SK-N-DZ (cell line): ENCODE measurements at places on chromosomes 2 and 18.

GRCh38 chr2:14896330-14897030 is 264.0 kb downstream of the LRATD1 start:
- no peak for DNase-seq

- no peak for DNase-seq
These were observed 32.0 kb upstream of the CNGA3 start for GRCh38 chr2:98314251-98314650.

DNA sequence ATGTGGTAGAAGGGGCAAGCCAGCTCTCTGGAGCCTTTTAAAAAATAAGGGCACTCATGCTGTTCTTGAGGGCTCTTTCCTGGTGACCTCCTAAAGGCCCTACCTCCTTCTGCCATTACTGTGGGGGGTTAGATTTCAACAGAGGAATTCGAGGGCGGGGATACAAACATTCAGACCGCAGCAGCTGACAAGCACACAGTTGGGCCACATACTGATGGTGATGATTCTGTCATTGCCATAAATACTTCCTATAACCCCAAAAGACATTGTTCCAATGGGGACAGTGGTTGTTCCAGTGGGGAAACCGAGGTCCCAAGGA is 67.0 kb downstream of the TSHZ1 start:
- no peak for DNase-seq

- no peak for DNase-seq
These were observed 728.5 kb upstream of the SLC8A1 start for GRCh38 chr2:41180387-41180786.

DNA sequence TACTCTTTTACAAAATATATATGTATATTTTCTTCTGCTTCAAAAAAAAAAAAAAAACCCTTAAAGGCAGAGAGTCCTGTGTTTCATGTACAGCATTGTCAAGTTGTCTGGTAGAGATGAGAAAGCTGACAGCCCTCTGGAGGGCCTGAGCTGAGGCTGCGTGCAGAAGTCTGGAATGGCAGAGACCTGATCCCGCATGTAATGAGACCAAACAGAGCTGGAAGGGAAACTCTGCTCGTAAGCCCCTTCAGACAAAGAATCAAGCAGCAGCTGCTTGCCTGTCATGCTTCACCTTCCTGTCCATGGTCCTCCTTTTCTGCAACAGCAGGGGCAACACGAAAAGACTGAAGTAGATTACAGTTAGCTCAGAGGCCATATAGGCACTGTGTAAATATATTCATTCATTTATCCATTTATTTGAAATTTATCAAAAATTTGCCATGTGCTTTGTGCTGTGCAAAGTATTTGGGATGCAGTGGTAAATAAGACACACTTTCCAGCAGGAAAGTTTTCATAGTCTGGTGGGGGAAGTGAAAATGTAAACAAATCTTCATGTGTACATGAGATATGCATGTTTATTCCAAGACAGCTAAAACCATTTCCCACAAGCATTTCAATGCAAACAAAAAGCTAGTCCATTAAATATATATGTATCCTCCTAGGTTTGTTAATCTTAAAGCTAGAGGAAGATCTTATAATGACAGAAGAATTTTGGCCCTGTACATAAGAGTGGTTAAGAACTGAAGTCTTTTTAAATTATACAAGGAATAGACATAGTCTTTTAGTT is 912.7 kb downstream of the CPS1 start:
- DNase-seq, result peak; percentile 10

GRCh38 chr2:64626963-64627760 is 26.6 kb downstream of the SERTAD2 start:
- peak; percentile 54 for DNase-seq

- peak; percentile 21 for DNase-seq
These were observed 1.3 kb downstream of the TMEM163 start for GRCh38 chr2:134717286-134718022.

DNA sequence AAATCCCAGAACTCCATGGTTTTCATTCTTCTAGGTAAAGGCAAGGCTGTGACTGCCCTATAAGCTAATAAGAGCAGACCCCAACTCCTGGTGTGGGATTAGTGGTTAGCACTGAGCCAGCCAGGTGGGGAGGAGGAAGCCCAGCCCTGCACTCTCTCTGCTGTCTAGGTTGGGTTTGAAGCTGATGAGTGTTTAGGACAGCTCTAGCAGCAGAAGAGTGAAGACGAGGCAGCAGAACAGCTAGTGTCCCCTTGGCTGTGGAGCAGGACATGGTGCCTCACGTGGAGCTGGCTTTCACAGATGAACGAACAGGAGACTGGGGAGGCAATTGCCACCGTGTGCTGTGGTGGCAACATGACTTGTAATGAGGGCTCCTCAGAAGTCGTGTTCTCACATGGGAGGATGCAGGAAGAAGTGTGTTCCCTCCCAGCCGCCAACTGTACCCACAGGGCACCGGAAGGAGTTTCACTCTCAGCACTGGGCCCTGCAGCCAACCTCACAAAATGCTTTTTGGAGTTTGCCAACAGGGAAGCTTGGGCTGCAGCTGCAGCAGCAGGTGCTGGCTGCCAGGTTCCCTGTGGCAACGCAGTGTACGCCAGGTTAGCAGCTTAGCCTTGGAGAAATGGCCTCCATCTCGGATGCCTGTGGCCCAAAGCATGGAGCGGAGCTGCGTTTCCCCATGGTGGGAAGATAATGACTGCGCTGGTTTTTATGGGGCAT is 328.2 kb downstream of the SETBP1 start:
- no peak for DNase-seq

DNA sequence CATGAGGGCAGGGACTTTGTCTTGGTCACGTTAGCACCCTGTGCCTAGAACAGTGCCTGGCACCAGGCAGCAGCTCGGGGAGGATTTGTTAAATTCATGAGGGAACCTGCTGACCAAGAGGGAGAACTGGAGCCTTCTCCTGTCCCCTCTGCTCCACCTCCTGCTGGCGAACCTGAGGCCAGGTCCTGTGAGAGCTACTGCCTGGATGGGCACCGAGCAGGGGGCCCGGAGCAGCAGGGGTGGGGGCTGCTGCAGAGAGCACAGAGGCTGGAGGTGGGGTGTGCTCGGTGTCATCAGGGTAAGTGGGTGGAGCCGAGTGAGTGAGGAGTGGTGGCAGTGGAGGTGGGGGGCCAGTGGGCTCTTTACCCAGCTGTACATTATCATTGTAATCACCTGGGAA is 52.1 kb upstream of the FAHD2A start:
- no peak for DNase-seq

DNA sequence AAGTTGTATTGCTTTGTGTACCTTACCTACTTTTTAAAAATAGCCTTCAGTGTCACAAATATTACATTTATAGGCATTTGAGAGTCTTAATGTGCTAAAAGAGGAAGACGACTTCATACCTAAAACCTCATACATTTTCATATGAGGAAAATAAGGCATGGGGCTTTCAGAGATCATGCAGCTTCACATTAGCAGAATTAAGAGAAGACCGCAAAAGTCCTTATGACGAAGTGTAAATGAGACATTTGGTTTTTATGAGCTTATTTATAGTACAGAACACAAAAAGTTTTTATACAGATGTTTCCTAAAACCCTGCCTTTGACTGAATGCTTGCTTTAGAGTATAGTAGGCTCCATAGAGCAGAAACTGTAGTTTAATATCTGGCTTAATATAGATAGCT is 10.1 kb upstream of the CCDC138 start:
- DNase-seq, result no peak

- DNase-seq, result no peak
These were observed 121.3 kb downstream of the FMNL2 start for GRCh38 chr2:152456262-152456661.

GRCh38 chr18:53920312-53921075 is 304.0 kb downstream of the MBD2 start:
- no peak for DNase-seq

GRCh38 chr18:47995654-47996053 is 65.2 kb upstream of the SMAD2 start:
- DNase-seq, result no peak

DNA sequence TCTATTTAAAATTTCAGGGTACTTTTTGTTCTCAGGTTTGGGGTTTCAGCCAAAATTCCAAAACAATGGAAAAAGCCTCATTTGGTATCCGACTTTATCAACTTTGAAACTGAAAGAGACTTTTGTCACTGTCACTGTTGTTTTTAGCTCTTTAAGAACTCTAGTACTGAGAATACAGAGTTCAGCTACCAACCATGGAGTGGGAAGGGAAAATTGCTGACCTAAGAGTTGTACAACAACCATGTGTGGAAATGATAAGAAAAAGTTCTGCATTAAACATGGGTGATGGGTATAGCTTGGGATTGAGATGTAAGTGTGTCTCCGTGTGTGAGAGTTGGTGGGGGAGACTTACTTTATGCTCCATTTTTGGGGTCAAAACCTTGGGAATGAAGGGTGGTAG is 206.6 kb upstream of the LRATD1 start:
- no peak for DNase-seq

DNA sequence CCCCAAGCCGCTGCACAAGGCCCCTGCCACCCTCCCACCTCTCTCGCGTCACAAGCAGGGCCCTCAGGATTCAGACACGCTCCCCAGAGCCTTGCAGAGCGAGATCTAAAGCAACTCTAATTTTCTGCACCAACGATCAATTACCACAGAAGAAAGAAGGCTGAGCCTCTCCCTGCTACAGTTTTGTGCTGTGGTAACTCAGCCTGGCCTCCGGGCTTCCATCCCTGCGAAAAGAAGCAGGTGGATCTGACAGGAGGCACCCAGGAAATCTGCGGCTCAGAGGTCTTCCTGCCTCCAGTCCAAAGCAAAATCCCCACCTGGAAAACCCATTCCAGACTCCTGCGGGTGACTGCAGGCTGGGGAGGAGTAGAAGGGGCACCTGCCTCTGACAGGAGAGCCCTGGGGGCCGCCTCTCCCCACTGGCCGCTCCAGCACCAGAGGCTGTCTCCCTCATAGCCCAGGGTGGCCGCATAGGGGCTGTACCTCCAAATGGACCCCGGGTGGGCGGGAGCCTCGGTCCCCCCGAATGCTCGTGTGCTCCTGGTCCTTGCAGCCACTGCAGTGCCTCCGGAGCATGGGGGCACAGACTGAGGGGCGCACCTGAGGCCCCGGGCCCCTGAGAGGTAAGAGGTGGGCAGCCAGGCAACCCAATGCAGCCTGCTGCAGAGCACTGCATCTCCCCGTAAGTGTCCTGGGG is 31.0 kb downstream of the PXDN start:
- no peak for DNase-seq

DNA sequence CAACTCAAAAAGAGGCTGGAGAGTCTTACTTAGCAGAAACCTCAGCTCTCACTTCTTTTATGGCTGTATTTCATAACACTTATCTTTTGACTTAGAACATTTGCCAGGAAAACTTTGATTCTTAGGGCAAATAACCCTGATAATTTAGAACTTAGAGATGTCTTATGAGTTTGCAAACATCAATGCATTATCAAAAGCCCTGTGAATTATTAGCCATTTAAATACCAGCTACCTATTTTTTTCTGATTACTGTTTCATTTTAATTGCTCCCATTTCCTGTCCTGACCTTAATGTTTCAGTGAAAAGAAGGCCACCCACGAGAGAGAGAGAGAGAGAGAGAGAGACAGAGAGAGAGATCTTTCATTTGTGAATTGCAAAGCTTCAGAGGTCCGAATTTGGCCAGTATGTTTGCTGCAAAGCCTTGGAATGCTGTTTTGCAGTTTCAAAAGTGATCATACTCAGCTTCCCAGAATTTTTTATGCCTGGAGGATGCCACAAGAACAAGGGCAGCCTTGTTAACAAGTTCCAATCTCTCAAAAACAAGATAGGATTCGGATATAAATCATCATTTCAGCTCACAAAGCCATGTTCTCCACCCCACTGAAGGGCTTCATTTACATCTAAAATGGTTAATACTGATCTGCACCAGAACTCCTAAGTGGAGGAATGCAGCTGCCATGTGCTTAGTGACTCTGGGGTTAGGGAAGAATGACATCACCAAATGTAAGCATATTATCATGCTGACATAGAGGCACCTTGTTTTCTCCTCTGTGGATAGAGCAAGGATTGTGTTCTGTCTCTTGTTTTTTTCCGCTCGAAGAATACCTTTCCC is 478.2 kb downstream of the ARHGAP15 start:
- DNase-seq, result peak; percentile 2

DNA sequence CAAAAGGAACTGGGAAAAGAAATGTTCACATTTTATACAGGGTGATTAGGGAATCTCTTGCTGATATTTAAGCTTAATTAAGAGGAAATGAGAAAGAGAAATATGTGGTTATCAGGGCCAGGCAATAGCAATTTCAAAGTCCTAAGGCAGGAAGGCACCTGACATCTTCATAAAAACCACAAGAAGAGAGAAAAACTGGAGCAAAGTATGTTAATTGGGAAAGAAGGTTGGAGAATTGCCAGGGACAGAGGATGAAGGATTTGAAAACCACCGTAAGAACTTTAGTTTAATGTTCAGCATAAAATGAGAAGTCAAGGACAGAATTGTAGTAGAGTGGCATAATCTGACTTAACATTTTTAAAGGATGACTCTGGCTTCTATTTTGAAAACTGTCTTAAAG is 691.8 kb upstream of the NRXN1 start:
- no peak for DNase-seq

DNA sequence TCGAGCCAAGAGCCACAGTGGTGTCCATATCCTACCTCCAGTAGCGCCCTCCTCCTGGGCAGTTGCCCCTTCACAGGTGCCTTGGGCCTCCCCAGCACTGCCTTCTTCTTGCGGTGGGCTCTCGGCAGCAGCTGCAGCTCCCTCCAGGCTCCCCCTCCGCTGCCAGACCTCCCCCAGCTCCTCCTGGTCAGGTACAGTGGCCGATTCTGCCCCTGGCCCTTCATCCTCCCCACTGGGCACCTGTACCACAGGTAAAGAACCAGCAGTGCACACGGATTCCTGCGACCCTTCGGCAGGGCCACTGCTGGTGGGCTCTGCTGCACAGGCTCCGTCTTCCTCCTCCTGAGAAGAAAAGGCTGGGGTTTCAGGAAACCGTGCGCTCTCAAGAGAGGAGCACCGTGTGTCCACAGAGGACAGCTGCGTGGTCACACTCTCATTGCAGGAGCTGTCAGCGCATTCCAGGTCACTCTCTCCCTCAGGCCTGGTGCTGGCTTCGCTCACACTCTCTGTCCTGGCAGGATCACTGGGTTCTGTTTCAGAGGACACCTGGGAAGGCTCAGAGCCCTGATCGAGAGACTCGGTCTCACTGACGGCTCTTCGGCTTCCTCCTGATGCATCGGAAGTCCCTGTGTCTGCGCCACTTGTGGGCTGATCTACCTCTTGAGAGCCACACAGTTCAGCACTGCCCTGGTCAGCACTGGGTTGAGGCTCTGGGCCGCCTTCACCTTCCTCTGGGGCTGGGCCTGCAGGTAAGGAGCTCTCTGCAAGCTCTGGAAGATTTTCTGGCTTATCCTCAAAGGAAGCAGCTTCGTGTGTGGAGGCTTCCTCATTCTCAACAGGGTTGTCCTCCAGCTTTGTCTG is 147.4 kb upstream of the STK17B start:
- DNase-seq, result no peak

- no peak for DNase-seq
These were observed 84.9 kb upstream of the MGAT4A start for GRCh38 chr2:98815795-98816194.

- no peak for DNase-seq
These were observed 22.2 kb upstream of the ARL4C start for GRCh38 chr2:234518986-234519642.

GRCh38 chr18:12308386-12309100 is 502 bp downstream of the TUBB6 start:
- DNase-seq, result peak; percentile 54
